ENCODE measurements at places on chromosomes 3 and 15.

DNA sequence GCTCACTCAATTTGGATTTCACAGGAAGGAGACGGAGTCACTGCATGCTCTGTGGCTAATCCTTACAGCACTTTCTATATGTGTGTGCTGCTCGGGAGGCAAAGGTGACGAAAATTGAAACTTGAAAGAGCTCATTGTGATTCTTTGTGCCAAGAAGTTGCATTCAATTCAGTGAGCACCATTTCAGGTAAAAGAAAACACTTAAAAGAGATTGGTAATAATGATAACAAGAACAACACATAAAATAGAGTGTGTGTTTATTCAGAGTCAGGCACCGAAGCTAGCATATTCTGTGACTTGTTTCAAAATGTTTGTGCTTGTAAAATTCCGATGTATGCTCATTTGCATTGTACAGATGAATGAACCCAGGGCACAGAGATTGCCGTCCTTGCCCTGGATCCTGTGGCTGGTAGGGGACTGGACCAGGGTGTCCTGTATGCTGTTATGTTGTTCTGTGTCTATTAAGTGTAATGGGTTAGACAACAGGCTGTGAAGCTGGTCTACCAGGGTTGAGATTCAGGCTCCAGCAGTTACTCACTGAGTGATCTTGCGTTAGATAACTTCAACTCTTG lies 193.3 kb upstream of the PROK2 start:
- no peak for DNase-seq

DNA sequence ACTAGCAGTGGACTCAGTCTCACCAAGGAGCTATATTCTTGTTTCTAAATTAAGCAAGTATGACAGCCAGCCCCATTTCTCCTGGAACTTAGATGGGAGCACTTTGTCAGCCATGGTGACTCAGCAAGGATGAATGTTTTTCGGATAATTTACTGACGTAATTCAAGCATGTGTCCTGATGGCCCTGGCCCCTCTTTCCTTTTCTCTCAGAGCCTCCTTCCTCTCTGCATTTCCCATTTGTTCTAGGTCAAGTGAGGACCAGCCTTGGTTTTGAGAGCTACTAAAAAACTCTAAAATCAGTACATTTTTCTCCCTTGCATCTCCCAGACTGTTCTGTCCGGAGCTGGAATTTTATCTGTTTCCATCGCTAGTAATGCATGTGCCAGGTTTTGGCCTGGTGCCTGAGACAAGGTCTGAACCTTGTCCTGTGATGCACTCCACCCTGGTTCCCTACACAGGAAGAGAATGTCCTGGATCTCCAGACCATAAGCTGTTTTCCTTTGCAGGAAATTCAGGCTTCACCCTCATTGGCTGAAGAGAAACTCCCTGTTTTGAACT lies 256.6 kb upstream of the ROPN1 start:
- no peak for DNase-seq

DNA sequence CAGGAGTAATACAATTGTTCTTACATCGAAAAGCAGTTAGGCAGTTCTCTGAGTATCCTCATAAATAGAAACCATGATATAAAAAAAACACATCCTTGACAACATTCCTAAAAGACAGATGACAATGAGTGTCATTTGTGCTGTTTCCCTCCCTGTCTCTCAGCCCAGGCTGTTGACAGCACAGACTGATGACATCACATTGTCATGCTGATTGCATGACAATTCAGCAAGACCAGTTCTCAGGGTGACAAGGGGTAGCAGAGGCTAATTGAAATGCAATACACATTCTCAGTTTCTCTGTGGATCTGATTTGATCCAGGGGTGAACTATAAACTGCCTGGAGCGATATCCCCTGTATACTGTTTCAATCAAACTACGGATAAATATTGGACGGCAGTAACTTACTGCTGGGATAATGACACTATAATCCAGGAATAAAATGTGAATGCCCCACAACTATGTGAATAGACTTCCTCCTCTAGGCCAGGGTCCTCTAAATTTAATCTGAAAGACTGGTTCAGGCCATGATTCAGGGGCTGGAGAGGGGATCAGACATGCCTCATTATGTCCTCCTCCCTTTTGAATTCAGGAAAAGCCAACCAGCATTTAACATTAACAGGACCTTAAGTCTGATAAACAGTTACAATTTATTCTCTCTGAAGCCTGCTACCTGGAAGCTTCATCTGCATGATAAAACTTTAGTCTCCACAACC lies 16.7 kb upstream of the EIF1B start:
- DNase-seq = no peak

DNA sequence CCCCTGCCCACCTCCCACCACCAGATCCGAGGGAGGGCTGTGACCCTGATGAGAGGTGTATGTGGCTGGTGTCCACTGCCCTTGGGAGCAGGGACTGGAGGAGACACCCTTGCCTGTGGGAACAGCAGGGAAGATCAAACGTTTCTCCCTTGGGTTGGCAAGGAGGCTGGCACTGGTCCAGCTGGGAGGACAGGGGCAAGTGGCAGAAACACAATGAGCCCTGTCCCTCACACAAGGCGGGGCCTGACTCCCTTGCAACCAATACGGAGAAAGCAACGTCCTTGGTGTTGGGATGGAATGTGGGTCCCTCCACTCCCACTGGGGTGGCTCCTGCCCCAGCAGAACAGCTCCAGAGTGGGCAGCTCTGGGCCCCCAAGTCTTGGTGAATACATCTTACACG lies 5.2 kb downstream of the HYAL2 start:
- DNase-seq = no peak

DNA sequence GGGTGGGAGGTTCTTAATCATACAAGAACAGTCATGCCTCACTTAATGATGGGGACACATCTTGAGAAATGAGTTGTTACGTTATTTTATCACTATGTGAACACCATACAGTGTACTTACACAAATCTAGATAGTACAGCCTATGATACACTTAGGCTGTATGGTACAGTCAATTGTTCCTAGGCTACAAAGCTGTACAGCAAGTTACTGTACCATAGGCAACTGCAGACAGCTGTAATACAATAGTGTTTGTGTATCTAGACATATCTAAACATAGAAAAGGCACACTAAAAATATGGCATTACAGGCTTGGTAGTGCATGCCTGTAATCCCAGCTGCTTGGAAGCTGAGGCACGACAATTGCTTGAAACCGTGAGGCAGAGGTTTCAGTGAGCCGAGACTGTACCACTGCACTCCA lies 55.7 kb upstream of the PLXND1 start:
- no peak for DNase-seq

- DNase-seq = no peak
Measured at GRCh38 chr3:18301781-18302180, 123.4 kb downstream of the SATB1 start.

- DNase-seq = no peak
Measured at GRCh38 chr3:142963516-142964448, at the start of gene PAQR9. Gene PAQR9, minus strand, starts transcription at chr3:142963674. Its CDS starts 338 bp downstream, at chr3:142963336.

- DNase-seq = no peak
Measured at GRCh38 chr3:143676021-143676420, 172.2 kb downstream of the SLC9A9 start.

- DNase-seq = no peak
Measured at GRCh38 chr3:133119176-133119575, 81.0 kb downstream of the TMEM108 start.

- DNase-seq = no peak
Measured at GRCh38 chr15:27327467-27328025, 356.6 kb downstream of the GABRG3 start.

Data from activated CD4-positive, alpha-beta T cell treated with anti-CD3 and anti-CD28 coated beads, Interleukin-2, amount 50 U/mL, for 1 hour (primary cell).